ENCODE measurements at places on chromosomes 16 and 17.

DNA sequence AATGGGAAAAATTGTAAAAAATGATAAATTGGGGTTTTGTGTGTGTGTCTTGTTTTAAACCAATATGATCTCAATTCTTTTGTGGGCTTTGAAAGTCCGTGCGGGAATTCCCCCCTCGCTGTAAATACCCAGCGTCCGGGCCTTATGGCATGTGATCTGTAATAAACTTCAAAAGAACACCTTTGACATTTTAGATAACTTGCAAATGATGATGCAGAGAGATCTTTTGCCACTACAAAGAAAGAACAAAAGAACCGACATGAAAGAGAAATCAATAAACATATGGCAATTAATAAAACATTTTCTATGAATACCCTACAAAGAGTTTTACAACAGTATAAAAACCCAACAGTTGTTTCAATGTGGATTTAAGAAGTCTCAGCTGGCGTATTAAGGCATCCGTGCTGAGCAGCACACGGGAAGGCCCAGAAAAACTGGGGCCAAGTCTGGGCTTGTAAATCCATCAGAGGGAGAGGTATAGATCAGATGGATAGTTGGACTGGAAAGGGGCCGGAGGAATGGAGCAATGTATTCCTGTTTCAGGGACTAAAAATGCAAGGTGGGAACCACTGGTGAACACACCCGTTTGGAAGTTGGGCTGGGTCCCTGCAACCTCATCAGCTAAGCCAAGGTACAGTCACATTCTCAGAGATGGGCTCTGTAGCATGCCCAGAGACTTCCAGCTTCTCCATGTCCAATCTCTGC lies 115.2 kb downstream of the IRX5 start:
- no peak for DNase-seq

GRCh38 chr16:4428500-4428899 lies 2.8 kb downstream of the DNAJA3 start:
- no peak for DNase-seq

- no peak for DNase-seq
Measured at GRCh38 chr16:1940273-1941161, 2.5 kb downstream of the MSRB1 start.

DNA sequence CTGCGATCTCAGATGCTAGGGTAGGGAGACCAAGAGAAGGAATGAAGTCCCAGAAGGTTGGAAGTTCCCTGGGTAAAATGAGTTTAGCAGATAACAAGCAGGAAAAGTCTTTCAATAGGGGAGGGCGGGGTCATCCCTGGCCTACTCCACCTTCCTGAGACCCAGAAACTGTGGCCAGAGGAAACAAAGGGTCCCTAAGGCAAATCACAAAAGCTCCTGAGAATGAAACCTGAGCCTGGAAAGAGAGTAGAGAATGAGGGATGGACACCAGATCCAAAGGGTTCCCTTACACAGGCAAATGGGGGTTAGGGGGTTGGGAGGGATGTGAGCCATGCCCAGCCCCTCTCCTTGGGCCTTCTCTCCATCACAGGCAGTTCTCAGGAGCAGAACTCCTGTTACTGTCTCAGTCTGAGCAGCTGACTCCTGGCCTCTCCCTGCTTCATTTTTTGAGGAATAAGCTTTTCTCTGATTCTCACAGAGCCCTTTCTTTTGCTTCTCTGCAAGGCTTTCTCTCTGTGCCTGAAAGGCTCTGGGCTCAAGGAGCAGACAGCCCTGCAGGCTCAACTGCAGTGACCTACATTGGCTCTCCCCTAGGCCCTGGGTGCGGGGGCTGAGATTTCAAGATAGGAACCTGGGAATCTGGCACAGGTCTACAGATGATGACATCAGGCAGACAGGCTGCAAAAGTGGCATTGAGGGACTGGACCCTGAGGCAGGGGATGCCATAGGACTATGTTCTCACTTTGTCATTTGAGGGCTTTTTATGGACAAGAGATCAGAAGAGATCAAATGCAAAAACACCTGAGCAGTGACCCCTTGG lies 9.8 kb upstream of the NR1D1 start:
- DNase-seq: no peak

- no peak for DNase-seq
Measured at GRCh38 chr16:3819175-3819527, 61.4 kb downstream of the CREBBP start.

DNA sequence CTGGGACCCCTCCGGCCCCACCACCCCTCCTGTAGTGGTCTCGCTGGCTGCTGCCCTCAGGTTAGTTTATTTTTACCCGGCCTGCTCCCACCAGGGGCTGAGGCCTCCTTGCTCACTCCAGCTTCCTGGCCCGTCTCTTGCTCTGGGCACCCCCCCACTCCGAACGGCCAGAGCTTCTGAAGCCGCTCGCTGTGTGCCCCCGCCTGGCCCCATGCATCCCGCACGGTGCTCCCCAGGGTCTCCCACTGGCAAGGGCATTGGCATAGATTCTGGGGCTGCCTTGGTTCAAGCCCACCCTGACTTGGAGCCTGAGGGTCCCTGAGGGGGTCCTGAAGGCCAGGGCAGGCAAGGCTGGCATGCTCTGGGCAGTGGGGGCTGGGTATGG lies 186.4 kb downstream of the SEC14L1 start:
- no peak for DNase-seq

DNA sequence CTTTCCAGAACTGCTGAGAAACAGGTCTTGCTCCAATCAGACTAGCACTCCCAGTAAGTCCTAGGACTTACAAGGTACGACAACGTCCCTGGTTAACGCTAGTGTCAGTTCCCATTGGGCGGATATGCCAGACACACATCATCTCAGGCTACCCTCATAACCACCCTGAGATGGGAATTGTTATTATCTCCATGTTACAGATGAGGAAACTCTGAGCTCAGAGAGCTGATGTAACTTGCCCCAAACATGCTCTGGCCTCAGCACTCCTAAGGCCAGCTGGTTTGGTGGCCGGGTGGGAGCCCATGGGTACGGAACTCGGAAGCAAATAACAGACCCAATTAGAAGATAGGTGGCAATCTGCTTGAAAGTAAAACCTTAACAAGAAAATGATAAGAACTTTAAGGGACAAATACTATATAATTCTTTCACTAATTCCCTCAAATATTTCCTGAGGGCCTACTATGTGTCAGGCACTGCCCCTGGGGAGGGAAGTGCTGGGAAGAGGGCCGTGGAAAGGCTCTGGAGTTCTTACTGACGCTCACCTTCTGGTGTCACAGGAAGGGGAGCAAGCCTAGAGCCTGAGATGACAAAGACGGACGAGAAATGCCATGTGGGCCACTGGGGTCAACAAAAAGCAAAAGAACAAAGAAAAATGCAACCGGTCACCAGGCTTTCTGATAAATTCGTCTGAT lies 6.9 kb downstream of the CREBBP start:
- DNase-seq: no peak

DNA sequence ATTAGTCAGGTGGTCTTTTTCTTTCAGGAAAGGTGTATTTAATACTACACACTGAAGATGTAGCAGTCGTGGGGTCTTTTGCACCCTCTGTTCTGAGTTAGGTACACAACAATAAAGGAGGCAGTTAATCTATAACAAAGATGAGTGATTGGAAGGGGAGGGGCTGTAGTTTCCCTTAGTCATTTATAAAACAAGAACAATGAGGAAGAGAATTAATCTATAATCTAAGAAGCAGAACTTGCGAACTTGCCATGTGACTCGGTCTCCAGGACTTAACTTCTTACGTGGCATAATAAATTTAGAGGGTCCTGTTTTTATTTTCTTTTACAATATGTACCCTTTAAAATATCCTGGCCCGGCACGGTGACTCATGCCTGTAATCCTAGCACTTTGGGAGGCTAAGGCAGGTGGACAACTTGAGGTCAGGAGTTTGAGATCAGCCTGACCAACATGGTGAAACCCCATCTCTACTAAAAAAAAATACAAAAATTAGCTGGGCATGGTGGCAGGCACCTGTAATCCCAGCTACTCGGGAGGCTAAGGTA lies 8.6 kb upstream of the APPBP2 start:
- DNase-seq: no peak
